ENCODE measurements at places on chromosomes 5 and 9.

- no peak for DNase-seq
Measured at GRCh38 chr9:113449376-113449775, 14.2 kb upstream of the RGS3 start.

DNA sequence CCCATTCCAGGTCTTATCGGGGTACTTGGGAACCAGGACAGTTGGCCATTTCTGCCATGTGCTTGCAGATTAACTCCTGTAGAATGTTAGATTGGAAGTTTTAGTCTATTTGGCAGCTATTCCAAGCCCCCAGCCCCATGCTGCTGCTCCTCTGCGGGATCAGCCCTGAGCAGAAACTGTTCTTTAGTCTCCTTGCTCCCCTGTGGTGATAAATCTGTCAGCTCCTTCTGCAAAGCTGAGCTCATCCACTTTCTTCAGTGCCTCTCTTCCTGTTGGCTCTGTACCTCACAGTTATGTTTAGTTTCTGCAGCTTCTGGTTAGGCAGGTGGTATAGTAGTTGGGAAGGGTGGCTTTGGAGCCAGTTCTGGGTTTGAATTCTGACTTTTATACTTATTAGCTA is 170.4 kb downstream of the GRIA1 start:
- DNase-seq = no peak

DNA sequence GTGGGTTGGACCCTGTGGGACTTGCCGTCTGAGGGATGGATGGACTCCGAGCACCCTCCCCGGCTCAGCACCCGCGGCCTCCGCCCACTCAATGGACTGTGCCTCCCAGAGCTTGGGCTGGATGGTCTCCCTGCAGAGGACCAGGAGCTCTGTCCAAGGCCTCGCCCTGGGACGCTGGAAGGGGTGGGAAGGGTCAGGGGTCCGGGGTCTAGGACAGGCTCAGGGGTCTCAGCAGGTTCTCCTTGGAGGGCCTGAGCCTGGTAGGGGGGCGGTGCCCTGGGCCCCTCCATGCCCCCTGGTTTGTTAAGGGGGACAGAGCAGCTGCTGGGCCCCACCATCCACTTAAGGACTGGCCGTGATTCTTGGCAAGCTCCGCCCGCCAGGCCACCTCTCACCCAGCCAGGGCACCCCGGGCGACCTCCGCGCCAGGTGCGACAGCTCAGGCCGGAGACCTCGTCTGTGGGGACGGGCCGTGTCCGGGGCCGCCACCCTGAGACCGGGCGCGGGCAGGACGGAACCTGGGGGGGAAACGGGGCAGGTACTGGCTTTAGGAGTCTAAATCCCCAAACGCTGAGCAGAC is 29.2 kb downstream of the EXOC3 start:
- no peak for DNase-seq

- DNase-seq = no peak
Measured at GRCh38 chr9:128222026-128222425, 18.8 kb downstream of the DNM1 start.

GRCh38 chr9:76818271-76818670 is 54.0 kb downstream of the PCA3 start:
- DNase-seq = no peak

DNA sequence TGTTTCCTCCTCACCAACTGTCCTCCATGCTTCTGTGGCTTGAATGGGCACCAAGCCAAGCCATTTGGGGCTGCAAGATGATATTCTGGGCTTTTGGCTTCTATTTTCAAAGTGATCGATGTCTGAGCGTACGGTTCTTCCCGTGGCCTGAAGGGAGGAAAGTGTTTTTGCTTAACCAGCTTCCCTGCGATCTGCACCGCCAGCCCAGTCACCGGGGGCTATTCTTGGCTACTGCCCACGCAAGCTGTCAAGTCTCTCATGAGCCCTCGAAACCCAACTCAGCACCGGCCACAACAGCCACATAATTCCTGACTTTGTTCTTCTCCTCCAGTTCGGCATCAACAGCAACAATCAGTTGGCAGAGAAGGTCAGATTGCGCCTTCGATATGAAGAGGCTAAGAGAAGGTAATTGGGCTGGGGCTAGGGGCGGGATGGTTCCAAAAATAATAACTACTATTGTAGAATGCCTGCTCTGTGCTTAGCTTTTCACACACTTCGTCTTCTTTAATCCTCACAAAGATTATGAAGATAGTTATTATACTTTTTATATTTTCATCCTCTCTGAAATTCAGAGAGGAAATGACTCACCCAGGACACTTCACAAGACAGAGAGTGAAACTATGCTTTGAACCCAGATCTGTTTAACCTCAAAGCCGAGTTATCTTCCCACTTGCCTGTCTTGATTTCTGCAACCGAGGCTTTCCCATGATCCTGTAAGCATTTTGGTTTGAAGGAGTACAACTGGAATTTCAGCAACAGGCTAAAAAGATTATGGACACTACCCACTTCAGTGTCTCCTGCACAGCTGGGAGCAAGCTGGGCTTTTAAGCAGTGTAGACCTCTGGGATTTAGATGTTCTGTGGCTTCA is 76.4 kb upstream of the RARS1 start:
- no peak for DNase-seq

DNA sequence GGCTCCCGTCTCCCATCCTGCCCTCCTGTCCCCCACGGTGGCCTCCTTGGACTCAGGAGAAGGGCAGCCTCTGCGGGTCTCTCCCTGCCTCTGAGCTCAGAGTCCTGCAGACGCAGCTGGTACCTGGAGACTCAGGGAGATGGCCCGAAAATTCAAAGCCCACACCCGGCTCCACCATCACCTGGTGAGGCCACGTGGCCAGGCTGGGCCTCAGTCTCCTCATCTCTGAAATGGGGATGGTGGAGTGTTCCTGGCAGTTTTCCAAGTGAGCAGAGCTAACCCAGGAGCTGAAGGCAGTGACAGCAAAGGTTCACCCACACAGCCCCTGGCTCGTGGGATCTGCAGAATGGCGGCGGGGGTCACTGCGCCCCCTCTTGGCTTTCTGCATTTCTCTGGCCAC is 62.1 kb upstream of the RXRA start:
- no peak for DNase-seq

GRCh38 chr5:51138164-51138563 is 245.1 kb upstream of the ISL1 start:
- no peak for DNase-seq

GRCh38 chr5:155332618-155333017 is 319.1 kb downstream of the KIF4B start:
- DNase-seq = no peak

- no peak for DNase-seq
Measured at GRCh38 chr9:85859765-85860164, 81.2 kb upstream of the NAA35 start.

GRCh38 chr9:89902450-89903140 is 297.8 kb downstream of the GADD45G start:
- DNase-seq = no peak

- no peak for DNase-seq
Measured at GRCh38 chr5:93343570-93343969, 237.4 kb downstream of the NR2F1-AS1 start.

DNA sequence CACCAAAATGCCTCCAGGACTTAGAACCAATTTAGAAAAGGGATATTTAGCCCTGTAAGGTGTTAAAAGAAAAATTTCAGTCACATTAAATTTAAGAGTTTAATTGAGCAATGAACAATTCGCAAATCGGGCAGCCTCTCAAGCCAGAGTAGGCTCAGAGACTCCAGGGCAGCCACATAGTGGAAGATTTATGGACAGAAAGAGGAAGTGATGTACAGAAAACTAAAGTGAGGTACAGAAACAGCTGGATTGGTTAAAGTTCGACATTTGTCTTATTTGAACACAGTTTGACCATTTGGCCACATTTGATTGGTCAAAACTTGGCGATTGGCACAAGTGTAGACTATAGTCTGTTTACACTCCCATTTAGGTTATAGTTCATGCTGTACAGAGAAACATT is 525.9 kb upstream of the ZNF608 start:
- DNase-seq = no peak

DNA sequence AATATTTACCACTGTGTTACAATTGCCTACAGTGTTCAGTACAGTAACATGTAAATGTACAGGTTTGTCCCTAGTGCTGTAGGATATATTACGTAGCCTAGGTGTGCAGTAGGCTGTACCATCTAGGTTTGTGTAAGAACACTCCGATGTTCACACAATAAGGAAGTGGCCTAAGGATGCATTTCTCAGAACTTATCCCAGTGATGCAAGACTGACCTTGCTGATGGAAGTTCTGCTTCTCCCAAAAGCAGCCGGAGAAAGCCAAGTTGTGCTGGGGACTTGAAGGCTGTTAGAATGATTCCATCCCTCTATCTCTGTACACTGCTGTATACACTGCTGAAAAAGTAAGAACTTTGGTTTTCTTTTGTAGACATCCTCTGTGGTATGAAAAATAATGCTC is 21.6 kb downstream of the NEUROG1 start:
- DNase-seq = no peak
